ENCODE measurements at places on chromosomes 7 and 10.

DNA sequence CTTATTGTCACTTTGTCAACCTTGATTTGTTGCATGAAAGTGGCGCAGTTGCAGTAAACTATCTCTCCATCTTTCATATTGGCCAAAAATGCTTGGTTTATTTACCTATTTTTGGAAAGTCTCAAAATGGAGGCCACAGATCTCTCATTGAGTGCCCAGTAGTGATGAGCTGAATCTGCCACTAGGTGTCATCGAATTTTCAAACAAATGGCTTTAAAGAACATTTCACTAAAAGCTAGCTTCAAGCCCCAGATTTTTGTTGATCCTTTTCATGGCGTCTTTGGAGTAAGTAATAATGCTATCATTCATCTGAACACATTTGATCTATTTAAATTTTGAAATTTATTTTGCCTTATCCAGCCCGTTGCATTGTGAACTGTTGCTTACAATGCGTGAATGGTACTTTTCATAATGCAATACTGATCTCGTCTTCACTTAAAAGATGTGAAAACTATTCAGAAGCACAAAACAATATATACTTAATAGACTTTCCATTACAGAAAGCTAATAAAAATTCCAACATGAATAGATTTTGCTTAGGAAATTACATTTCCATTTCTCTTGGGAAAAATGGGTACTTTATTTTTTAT, 236.2 kb downstream of the DNAJB9 start:
- peak; percentile 11 for DNase-seq

DNA sequence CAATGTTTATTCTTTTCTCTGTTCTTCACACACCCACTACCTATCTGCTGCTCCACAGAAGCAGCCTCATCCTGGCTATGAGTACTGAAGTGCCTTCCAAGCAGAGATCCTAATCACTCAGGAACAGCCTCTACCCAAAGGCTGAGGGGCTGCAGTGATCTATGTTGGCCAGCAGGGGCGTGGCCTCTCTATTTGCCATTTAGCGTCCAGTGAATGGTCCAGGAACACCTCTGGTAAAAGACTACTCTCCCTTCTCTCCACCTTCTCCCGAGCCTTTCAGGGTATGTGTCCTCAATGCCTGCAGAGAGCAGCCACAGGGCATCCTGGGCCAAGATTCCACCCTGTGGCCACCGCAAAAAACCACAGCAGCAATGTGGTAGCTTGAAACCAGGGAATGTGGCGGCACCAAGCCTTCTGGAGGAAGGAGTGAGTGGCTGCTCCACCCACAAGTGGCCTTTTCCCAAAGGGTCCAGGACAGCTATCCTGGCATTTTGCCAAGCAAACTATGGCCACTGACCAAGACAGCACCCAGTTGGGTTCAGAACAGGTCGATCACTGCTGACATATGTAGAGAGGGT, 70.9 kb downstream of the SYPL1 start:
- DNase-seq = peak; percentile 60

DNA sequence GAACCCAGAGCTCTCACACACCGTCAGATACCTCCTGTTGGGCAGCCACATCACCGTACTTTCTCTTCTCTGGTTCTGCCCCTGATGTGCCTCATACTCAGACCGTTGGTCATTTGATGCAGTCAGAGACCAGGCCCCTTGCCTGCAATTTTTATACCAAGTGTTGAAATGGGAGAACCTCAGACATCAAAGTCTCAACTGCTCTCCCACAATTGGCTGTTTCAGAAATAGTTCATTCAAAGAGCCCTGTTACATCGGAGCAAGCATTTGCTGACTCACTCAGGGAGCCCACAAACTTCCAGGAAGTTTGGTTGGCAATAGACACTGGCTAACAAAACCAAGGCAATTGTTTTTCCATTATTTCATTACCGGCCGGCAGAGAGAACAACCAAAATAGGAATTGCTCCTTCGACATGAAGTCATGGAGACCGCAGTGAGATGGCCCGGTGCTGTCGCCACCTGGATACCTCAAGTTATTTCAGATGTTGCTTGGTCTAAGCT, 33.5 kb upstream of the ADAM12 start:
- DNase-seq = no peak

GRCh38 chr10:25498645-25499044, 323.8 kb downstream of the GPR158 start:
- DNase-seq = no peak

- no peak for DNase-seq
These were observed 241.4 kb downstream of the TNS3 start for GRCh38 chr7:47340517-47340916.

GRCh38 chr7:81478664-81479063, 291.2 kb downstream of the HGF start:
- no peak for DNase-seq

- DNase-seq = no peak
These were observed 785.2 kb downstream of the NRG3 start for GRCh38 chr10:82660205-82660604.

DNA sequence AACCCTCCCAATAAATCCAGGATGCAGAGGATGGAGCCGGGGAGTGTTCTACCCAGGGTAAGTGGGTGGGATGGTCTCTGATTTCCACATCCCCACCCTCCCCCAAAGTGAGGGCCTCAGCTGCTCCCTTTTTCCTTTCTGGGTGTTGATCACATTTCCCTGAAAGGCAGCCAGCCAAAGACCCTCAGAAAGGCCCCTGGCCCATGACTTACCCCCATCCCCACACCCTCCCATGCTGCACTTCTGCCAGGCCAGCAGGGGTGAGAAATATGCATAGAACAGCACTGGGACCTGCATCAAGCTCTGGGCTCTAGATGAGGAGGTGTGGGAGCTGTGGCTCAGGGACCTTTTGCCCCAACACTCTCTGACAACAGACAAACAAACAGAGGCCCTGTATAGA, 927.3 kb upstream of the ZNF722 start:
- DNase-seq = no peak

- no peak for DNase-seq
These were observed 74.2 kb downstream of the EEPD1 start for GRCh38 chr7:36227223-36227622.

DNA sequence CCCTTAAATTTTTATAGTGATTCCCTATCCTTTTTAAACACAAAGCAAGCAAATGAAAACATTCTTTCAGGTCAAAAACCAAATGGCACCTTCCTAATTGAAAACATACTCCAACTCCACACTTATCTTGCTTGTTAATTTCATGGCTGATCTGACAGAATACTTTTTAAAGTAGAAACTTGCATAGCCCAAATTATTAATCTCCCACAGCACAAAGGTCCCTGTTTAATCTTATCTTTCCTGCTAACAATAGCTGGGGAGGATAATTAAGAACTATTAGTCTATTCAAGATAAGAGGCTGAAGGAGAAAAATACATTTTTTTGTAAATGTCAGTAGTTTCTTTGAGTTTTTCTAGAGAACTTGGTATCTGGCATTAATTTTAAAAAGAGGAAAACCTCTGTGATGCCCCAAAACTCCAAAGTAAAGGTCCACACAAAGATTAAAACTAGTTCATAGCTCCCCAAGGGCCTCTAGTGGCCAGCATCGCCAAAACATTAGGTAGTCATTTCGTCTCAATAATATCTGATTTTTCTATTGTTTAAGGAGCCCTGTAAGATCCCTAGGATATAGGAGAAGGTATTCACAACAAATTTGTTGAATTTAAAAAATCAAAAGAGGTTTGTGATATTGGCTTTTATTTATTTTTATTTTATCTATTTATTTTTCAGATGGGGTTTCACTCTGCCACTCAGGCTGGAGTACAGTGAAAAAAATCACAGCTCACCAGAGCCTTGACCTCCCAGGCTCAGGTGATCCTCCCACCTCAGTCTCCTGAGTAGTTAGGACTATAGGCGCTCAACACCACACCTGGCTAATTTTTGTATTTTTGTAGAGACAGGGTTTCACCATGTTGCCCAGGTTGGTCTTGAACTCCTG, 14.7 kb downstream of the CDNF start:
- DNase-seq = peak; percentile 78

Data from cerebellar cortex (tissue), 1 donor.